ENCODE measurements at places on chromosomes 2 and 18.

GRCh38 chr2:113202305-113203216, 28.8 kb downstream of the PSD4 start:
- no peak for DNase-seq

DNA sequence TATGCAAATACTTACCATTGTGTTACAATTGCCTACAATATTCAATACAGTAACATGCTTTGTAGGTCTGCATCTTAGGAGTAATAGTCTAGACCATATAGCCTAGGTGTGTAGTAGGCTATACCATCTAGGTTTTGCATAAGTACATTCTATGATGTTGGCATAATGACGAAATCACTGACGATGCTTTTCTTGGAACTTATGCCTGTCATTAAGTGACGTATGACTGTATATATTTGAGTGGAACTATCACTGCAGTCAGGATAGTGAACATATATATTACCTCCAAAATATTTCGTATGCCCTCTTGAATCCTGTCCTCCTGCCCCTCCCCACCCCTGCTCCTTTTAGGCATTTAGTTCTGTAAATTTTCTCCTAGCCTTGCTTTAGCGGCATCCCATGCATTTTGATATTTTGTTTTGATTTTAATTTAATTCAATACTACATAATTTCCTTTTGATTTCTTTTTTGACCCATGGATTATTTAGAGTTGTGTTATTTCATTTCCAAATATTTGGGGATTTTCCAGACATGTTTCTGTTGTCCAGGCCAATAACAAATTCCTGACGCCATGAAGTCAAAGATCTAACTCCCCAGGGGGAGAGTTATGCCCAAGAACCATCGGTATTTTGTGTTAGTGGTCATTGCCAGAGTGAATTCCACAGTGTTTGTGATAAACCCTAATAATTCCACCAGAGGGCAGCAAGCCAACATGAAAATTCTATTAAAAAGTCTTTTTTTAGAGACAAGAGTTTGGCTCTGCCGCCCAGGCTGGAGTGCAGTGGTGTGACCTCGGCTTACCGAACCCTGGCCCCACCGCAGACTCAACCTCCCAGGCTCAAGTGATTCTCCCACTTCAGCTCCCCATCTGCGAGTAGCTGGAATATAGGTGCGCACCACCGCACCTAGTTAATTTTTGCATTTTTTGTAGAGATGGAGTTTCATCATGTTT, 24.2 kb upstream of the CASP8 start:
- peak; percentile 34 for DNase-seq

DNA sequence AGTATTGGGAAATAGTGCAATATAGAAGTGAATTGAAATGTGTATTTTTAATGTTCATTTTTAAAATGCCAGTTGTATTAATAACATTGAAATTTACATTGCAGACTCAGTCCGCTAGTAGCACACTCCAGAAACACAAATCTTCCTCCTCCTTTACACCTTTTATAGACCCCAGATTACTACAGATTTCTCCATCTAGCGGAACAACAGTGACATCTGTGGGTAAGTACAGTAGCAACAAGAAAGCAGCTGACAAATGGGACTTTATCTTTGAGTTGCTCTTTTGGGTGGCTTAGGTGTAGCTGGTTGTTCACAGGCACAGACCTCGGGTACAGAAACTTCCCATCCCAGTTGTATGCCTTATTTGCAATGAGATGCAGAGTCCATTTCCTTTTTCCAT, 118.2 kb upstream of the IL1R2 start:
- no peak for DNase-seq

- DNase-seq, result no peak
Observed at GRCh38 chr2:210460322-210461227, 16.0 kb downstream of the LANCL1 start.

DNA sequence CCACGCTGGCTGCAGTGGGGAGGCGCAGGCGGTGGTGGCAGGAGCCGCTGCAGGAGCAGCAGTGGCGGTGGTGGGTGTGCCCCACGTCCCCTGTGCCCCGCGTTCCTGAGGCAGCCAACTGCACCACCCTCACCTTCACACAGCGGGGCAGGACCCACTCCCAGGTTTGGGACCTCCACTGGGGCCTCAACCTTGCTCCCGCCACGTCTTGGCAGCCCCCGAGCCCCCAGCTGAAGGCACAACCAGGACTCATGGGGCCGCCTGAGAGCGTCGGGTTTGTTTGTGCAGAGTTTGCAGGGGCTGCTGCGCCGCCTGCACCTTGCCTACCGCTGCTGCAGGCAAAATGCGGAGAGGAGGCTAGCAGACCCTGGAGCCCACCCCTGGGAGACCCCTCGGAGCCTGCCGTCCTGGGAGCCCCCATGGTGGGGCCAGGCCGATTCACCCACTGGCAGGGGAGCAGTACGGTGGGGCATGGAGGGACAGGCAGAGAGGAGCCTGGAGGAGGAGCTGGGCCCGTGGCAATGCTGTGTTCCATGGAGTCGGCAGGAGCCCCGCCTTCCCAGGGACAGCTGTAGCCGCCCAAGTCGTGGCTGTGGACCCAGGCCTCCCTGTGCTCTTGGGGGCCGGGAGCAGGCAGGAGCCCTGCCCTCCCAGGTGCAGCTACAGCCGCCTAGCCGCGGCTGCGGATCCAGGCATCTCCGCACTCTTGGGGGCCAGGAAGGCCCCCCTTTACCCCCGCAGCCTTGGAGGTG, 14.7 kb upstream of the EML6 start:
- no peak for DNase-seq

- DNase-seq, result no peak
Observed at GRCh38 chr2:73033142-73033765, 38.3 kb downstream of the SFXN5 start.

- peak; percentile 61 for DNase-seq
Observed at GRCh38 chr2:64228126-64228678, 84.0 kb upstream of the PELI1 start.

GRCh38 chr2:172586245-172586891, 30.5 kb downstream of the PDK1 start:
- DNase-seq, result no peak

- DNase-seq, result no peak
Observed at GRCh38 chr2:240220371-240220770, 79.9 kb upstream of the OTOS start.

GRCh38 chr2:139645617-139646016, 865.4 kb upstream of the NXPH2 start:
- no peak for DNase-seq

DNA sequence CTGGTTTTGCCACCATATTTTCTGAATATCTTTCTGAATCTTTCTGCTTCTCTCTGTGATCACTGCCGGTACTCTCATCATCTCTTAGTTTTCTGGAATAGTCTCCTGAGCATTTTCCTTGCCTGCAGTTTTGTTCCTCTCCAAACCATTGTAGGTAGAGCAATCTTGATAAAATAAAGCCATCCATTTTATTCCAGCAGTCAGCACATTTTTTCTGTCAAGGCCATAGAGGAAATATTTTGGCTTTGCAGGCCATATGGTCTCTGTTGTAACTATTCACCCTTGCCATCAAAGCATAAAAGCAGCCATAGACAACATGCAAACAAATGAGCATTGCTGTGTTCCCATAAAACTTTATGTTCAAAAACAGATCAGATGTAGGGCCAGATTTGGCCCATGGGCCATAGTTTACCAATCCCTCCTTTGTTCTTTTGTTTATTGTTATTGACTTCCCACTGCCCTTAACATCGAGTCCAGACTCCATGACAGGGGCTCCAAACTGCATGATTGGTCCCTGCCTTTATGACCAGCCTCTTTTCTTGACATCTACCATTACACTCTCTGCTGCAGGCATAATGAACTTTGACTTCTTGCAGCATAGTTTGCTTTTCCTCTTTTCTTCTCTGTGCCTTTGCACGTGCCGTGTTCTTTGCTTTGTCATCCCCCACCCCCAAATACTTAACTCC, 29.8 kb downstream of the TMEM87B start:
- DNase-seq, result no peak

- no peak for DNase-seq
Observed at GRCh38 chr2:30457296-30457695, 10.2 kb downstream of the LCLAT1 start.

DNA sequence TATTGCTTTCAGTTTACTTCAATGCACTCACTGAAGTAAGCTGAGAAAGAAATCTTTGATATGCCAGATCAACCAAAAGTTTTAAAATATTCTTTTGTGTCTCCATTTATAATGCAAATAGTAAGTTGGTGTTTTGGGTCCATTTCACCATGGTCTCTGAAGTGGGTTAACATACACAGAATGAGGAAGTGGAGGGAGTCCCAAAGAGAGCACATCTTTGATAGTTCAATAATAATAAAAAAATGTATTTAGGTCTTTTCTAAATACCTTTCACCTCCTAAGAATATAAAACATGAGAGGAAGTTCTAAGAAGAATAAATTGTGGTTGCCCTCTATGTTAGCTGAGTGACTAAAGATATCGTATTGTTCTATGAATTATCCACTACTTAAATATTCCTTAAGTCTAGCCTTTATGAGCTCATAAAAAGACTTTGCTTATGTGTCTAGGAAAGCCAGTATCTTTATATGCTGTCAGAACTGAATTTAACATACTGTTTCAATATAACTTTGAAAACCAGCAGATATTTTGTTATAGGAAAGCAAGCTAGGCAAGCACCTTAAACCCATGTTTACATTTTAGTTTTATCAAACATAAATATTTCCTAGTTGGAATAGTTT, 148.7 kb upstream of the ZEB2 start:
- DNase-seq, result no peak

DNA sequence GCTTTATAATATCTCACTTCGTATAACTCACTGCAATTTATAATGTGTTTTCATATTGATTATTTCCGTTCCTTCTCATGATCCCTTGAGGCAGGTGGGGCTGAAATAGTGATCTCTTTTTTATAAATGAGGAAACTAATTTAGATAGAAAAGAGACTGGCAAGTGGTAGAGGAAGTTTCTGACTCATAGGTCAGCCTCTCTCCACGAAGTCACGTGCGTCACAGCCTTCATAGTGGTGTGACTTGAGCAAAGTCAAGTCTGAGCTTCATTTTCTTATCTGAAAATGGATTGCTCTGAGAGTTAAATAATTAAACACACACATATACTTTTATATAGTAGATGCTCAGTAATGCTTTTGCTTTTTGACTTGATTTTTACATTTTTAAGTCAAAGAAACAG, 19.9 kb downstream of the ABCG5 start:
- DNase-seq, result no peak

DNA sequence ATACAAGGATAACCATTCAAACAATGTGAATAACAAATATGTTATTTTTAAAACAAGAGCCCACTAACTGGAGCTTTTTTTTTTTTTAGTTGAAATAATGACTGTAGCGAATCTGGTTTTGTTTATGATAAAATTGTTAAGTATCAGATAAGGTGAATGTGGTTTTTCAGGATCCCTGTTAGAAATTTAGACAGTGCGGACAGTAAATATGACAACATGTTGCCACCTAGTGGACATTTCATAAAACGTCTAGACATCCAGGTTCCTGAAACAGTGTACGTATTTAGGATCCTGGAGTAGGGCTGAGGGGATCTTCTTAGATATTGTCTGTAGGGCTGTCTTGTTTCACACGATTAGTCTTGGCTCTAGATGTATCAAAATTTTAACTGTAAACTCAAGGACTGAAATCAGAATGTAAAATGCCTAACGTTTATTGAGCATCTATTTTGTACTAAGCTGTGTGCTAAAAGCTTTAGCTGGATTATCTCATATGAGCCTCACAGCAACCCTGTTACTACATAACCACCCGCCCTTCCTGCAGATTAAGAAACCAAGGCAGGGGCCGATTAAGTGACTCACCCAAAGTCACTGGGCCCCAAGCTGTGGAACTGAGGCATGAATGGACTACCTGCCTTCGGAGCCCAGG, 23.9 kb upstream of the CCDC68 start:
- no peak for DNase-seq

- no peak for DNase-seq
Observed at GRCh38 chr2:45794134-45794617, 142.7 kb downstream of the PRKCE start.

GRCh38 chr2:238489896-238490295, 63.2 kb downstream of the ASB1 start:
- DNase-seq, result no peak

GRCh38 chr2:98608962-98609604, 694 bp downstream of the UNC50 start:
- DNase-seq, result no peak
